Activated gamma-delta T cell treated with Interleukin-2 at 50 U/mL for 16 hours (primary cell): ENCODE measurements at places on chromosomes 7 and 10.
A peak's percentile ranks its signal among the peaks of the same experiment; 100 is the strongest.

DNA sequence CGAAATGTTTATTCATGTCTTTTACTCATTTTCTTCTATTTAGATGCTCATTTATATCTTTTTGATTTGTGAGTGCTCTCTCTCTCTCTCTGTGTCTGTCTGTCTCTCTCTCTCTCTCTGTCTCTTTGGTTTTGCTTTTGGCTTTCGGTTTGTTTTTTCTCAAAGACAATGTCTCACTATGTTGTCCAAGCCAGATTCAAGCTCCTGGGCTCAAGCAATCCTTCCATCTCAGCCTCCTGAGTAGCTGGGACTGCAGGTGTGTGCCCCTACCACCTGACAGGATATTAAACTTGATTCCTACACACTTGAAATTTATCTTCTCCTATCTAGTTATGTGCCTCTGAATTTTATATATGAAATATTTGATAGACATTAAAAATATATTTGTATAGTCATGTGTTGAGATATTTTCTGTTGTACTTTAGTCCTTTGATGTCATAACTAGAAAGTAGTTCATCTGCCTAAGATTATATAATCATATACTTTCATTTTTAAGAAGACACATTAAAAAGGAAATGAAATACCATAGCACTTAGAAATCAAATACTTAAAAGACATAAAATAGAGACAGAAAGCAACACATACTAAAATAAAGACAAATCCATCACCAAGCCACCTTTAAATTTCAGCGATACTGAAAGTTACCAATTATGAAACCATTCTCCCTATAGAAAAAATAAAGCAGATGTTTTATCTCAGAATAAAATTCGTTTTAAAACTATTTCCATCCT is 68.1 kb upstream of the SFMBT2 start:
- DNase-seq = no peak

DNA sequence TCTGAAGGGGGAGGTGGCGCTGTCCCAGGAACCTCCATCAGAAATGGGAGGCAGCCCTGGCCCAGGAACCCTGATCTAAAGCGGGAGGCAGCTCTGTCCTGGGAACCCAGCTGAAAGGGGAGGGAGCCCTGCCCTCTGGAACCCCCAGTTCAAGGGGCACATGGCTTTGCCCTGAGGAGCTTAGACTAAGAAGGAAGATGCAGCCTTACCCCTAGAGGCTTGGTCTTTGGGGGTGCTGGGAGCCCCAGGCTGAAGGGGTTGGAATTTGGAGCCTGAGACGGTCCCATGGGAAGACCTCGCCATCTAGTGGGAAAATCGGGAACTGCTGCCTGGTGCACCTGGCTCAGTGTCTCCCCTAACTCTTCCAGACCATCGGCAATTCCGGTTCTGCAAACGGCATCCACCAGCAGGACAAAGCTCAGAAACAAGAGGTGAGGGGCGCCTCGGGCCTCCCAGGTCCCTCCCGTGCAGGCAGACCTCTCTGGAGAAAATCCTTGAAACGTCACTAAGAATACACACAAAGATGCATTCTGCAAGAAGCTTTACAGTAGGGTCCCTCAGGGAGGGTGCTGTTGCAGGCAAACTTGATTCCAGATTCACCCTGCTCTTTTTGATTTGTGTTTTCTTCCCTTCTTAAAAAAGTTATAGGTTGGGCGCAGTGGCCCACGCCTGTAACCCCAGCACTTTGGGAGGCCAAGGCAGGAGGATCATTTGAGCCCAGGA is 52.4 kb upstream of the GTF2IRD1 start:
- peak; percentile 72 for DNase-seq

DNA sequence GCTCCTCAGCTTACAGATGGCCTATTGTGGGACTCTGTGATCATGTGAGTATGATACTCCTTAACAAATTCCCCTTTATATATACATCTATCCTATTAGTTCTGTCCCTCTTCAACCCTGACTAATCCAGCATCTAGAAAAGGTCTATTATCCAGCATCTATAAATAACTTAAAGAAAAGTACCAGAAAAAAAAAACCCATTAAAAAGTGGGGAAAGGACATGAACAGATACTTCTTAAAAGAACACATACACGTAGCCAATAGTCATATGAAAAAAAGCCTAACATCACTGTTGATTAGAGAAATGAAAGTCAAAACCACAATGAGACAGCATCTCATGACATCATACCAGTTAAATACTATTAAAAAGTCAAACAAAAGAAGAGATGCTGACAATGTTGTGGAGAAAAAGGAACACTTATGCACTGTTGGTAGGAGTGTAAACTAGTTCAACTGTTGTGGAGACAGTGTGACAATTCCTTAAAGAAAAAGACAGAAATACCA is 549.5 kb upstream of the GRM3 start:
- DNase-seq = no peak

DNA sequence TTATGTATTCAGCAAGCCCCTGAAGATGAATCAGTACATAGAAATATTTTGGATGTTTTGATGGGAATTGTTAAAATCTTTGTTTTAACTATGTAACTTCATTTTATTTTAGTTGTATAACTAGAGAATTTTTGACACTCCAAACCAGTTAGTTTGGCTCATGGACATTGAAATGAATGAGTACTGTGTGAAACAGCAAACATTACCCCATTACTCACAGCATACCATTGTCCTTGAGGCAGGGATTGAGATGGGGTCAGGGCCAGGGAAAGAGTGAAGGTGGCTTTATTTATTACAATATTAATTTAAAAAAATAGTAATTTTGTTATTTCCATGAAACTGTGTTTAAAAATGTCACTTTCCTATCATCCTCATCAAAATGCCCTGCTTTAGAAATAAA is 4.8 kb upstream of the BMPER start:
- DNase-seq = no peak

GRCh38 chr10:12945690-12946359 is 55.7 kb downstream of the CCDC3 start:
- DNase-seq = no peak

GRCh38 chr10:74194545-74194944 is 43.5 kb downstream of the ADK start:
- DNase-seq = no peak

- DNase-seq = no peak
Measured at GRCh38 chr7:21844742-21845141, 101.0 kb downstream of the CDCA7L start.

- DNase-seq = no peak
Measured at GRCh38 chr10:125584954-125585353, 98.0 kb downstream of the TEX36 start.

DNA sequence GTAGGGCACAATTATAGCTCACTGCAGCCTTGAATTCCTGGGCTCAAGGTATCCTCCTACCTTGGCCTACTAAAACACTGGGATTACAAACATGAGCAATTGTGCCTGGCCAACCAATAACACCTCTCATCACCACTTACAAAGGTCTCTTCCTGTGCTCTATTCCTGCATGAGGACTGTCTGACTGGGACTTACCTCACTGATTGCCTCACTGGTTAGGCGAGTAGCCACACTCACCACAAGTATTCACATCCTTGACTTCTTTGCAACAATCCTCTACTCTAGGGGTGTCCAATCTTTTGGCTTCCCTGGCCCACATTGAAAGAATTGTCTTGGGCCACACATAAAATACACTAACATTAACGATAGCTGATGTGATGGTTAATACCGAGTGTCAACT is 22.6 kb upstream of the PDIA4 start:
- DNase-seq = no peak

DNA sequence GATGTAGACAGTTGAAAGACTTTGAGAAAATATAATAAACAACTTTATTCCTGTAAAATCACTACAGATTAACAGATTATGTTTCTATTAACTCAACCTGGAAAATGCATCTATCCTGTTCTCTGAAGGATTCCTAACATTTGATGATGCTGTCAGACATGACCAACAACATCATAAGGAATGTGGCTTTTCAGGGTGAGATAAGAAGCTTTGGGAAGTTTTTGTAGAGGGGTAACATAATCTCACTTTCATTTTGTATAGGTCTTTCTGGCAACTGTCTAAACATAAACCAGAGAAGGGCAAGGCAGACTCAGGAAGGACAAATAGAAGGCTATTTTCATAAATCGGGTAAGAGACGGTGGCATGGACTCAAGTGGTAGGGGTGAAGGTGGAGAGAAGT is 112.2 kb downstream of the TES start:
- DNase-seq = no peak

GRCh38 chr10:51002469-51002868 is 71.8 kb upstream of the PRKG1 start:
- DNase-seq = no peak

GRCh38 chr7:12540850-12541249 is 29.7 kb upstream of the SCIN start:
- DNase-seq = no peak

- no peak for DNase-seq
Measured at GRCh38 chr7:139417478-139417877, 57.8 kb downstream of the LUC7L2 start.

DNA sequence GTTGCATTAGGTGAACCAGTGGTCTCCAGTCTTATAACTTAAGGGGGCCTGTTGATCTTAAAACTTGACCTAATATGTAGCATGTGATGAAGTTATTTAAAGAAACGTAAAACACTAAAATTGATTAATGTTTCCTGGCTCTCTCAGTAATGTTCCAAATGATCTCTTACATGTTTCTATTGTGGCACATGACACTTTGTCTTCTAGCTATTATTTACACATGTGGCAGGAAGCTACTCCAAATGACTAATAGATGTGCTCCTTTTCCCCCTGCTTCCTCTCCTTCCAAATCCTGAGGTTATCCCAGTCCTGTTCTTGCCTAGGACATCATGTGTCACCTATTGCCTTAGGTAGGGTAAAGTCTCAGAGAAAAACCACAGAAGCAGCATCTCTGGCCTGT is 89.4 kb downstream of the FAS start:
- no peak for DNase-seq

GRCh38 chr10:51439645-51440044 is 259.8 kb downstream of the CSTF2T start:
- DNase-seq = no peak

- no peak for DNase-seq
Measured at GRCh38 chr7:19442016-19442785, 266.6 kb downstream of the POLR1F start.
